ENCODE measurements at places on chromosomes 5 and 9. TPM values are rescaled to one million over a fixed set of nuclear protein-coding genes. Genes with fewer than 3 reads are reported as not detected.

CTSL gene
- polyA plus RNA-seq, result 37.5 TPM

CTNND2 gene
- 0.66 TPM for polyA plus RNA-seq

LHFPL2 gene
- 39.6 TPM for polyA plus RNA-seq

SH3TC2 gene
- 1.8 TPM for polyA plus RNA-seq

OTULINL gene
- polyA plus RNA-seq, result 3.4 TPM

SH3PXD2B gene
- polyA plus RNA-seq, result 31.8 TPM

PLAC8L1 gene
- 1.3 TPM for polyA plus RNA-seq

MFAP3 gene
- polyA plus RNA-seq, result 28.3 TPM

DNA sequence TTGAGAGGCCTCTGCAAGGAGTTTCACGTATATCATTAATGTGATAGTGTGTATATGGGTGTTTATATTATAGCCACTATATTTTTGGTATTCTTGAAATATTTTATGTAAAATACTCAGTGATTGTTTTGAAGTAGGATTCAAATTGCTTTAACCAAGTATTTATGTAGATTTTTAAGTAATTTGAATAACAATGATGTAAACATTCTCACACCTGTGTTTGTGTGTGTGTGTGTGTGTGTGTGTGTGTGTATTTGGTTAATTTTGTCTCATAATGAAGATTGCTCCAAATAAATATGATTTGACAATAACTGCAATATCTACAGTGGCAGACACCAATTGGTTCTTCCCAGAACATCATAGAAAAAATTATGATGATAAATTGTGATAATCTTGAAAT lies 293.4 kb downstream of the CD180 start:
- no peak for DNase-seq

- no peak for DNase-seq
Observed at GRCh38 chr5:167920589-167920988, 370.9 kb upstream of the WWC1 start.

DNA sequence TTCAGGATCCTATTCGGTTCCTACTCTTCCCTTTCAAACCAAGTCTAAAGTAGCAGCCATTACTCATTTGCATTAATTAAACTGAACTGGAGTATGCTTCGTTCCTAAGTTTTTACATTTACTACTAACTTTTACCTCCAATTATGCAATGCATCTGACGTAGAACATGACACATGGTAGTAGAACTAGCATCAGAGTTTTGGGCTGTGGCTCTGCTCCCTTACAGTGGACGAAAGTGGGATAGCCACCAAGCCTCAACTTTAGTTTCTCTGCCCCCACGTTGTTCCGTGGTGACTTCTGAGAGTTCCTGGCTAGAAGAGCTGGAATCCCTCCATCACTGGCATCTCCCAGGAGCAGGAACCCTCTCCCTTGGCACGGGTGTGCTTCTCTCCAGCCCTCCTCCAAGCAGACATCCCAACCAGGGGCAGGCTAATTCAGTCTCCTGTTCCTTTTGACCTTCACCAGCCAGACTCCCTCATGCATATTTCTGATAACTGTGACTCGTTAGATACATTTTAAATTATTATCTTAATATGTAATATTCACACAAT lies 2.9 kb downstream of the IFNE start:
- no peak for DNase-seq

GRCh38 chr9:98161851-98162250 lies 30.6 kb downstream of the CORO2A start:
- no peak for DNase-seq

- DNase-seq, result no peak
Observed at GRCh38 chr5:76617229-76617628, 6.0 kb downstream of the F2RL2 start.

DNA sequence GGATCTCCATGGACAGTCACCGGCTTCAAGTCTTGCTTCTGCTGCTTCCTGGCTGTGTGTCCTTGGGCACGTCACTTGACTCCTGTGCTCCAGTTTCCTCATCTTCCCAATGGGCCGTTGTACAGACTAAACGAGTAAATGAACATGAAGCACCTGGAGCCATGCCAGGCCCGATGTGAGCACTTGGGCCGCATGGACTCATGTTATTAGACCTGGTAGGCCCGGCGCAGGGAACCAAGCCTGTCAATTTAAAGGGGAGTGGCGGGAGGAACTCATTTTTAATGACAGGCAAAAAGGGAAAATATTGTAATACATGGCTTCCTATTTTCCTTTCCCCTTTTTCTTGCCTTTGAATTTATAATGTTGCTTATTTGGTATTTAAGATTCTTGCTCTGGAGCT lies 47.5 kb downstream of the TENT4A start:
- no peak for DNase-seq

GRCh38 chr5:174503461-174504265 lies 220.7 kb upstream of the MSX2 start:
- DNase-seq, result no peak

- DNase-seq, result no peak
Observed at GRCh38 chr9:124182741-124183140, 75.0 kb upstream of the NEK6 start.

- peak; percentile 53 for DNase-seq
Observed at GRCh38 chr5:142888469-142889085, 118.4 kb downstream of the ARHGAP26 start.
